WTC11 (cell line): ENCODE measurements at places on chromosomes 5 and 9.

DNA sequence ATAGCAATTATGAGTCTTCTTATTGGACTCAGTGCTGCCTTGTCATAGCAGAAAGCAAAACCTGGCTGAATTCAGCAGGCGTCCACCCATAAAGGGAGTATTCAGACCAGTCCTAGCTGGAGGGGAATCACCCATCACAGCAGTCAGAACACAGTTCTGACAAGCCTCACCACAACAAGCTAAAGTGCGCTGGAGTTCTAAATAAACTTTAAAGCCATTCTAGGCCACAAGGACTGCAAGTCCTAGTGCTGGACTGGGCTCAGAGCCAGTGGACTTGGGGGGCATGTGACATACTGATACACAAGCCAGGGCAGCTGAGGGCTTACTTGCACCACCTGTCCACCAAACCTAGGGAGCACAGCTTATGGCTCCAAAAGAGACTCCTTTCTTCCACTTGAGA, 115.3 kb upstream of the PCSK5 start:
- no peak for DNase-seq

- DNase-seq: no peak
Measured at GRCh38 chr9:131731644-131732043, 8.2 kb downstream of the RAPGEF1 start.

DNA sequence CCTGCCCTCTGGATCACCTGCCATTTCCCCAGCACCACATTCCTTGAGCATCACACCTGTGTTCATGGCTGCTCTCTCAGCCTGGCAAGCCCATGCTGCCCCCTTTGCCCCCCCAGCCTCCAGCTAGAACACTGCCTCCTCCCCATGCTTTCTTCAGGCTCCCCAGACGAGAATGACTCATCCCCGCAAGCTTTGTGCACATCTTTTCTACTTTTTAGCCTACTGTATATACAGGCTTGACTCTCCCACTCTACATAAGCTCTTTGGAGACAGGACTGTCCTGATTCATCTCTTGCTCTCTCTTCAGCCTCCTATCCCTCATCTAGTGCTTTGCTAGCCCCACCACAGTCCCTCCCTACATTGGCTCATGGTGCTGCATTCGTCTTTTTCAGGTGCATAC, 19.9 kb upstream of the GLIPR2 start:
- DNase-seq: no peak

- no peak for DNase-seq
Measured at GRCh38 chr5:112386766-112387165, 32.3 kb downstream of the EPB41L4A start.

- peak; percentile 17 for DNase-seq
Measured at GRCh38 chr9:97628668-97629067, 4.5 kb downstream of the TSTD2 start.

DNA sequence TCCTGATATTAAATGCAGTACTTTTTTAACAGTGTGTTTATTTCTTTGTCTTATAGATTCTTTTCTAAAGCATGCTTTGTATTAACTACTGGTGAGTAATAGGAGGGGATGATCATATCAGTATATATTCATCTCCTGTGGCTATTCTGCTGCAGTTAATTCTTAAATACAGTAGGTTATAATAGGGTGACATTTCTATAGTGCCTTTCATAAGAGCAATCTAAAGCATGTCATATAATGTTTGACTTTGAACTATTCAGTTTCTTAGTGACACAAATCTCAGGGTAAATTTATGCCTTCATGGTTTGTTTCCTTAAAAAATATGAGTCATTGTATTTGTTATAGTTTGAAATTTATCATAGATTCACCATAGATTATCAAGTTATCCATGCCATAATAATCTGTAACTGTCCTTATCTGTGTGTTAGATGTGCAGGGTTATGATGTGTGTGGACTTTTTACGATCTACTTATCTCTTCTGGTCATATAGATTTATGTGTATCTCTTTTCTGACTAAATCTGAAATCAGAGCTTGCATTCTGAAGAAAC, 1019.5 kb downstream of the NR2F1-AS1 start:
- no peak for DNase-seq

GRCh38 chr5:67315082-67315989, 118.7 kb upstream of the CD180 start:
- no peak for DNase-seq

DNA sequence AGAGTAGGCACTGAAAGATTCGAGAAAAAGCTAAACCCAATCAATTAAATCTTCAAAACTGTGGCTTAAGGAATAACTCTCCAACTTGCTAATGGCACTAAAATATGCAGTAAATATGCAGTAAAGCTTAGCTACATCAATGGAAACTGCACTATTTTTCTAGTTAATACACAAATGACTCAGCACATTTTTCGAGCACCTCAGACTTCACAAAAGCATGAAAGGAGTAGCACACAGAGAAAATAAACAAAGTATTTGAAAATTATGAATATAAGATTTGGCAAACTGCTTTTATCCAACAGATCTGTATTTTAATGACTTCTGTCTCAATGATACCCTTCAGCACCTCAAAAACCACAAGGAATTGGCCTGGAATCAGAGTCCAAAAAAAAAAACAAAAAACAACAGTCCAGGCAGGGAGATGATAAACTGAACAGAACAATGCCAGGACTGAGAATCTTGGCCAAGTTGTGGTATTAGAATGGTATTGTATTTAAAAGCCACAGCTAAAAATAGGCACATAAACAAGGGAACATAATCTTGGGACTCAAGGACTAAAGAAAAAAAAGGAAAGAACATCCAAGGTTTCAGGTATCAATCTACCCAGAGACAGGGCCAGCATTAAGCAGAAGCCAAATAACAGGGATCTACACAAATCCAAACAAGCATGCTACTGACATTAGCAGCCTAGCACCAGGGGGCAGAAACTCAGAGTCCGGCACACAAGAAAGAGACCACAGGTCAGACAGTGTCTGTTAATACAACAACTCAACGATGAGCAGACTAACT, 21.4 kb downstream of the TMEM245 start:
- DNase-seq: no peak

DNA sequence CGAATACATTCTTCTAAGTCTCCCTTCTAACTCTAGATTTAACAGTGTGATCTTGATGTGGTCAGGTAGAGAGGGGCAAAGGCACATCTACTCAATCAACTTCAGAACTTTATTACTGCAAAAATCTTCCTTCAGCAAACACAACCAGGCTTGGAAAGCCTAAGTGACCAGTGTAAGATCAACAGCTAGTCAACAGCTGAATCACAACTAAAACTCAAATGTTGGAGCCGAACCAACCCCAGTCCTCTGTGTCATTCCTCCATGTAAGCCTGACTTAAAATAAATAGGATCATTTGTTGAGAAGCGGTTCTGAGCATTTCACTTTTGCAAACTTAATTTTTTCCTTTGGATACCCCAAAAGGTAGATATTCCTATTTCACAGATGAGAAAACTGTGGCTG, 352.7 kb downstream of the EBF1 start:
- no peak for DNase-seq
